Cerebellum (tissue), 4 donors: ENCODE measurements at places on chromosomes 3 and 15.

GRCh38 chr3:43855674-43856299, 165.0 kb downstream of the ABHD5 start:
- DNase-seq: peak; percentile 20

DNA sequence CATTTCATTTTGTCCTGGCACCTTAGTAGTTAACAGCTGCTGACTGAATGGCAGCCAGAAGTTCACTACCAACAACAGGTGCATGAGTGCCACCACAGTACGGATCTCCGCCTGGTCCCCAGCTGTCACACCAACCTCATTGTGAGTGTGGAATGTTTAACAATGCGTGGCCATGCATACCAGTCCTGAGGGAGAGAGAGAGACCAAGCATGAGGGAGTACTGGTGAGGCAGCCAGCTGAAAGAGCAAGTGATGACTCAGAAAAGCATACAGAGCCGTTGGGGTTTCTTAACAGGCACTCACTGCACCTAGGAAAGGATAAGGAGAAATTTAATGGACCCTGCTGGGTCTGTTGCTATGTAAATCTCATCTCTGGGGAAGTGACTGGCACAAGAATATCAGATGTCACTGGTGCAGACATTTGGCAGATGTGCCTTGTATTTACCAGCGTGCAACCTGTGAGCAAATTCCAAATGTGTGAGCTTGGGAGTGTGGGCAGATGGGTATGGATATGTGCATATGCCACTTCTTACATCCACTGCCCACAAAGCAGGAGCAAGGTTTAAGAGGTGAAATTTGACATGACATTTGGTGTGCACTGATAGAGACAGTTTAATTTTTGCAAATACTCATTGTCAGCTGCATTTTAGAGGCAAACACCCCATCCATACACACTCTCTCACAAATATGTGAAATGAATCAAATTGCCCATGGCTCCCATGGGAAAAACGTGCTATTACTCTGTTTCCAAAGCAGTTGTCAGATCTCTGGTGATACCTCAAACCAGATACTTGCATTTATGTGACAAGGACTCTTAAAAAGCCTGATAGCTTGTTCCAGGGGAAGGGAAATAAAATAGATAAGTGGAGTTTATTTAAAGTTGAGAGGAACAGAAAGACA, 245.2 kb upstream of the ARPP21 start:
- no peak for DNase-seq

DNA sequence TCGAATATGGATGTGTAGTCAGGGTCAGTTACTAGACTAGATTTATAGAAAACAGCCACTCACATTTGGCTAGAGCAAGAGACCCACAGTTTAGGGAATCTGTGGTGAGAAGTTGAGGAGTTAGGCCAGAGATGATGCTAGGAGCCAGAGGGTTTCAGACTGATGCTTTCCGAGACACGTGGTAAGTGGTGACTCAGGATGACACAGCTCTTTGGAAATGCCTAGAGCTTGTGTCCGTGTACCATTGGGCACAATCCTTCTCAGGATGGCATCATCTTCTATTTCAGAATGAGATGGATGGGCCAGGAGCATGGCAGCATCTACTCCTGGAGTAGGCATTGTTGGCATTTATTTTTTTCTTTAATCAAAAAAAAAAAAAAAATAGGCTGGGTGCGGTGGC, 28.5 kb downstream of the PTPRG start:
- no peak for DNase-seq

GRCh38 chr3:71185733-71186455, 397.6 kb downstream of the FOXP1 start:
- DNase-seq: no peak

DNA sequence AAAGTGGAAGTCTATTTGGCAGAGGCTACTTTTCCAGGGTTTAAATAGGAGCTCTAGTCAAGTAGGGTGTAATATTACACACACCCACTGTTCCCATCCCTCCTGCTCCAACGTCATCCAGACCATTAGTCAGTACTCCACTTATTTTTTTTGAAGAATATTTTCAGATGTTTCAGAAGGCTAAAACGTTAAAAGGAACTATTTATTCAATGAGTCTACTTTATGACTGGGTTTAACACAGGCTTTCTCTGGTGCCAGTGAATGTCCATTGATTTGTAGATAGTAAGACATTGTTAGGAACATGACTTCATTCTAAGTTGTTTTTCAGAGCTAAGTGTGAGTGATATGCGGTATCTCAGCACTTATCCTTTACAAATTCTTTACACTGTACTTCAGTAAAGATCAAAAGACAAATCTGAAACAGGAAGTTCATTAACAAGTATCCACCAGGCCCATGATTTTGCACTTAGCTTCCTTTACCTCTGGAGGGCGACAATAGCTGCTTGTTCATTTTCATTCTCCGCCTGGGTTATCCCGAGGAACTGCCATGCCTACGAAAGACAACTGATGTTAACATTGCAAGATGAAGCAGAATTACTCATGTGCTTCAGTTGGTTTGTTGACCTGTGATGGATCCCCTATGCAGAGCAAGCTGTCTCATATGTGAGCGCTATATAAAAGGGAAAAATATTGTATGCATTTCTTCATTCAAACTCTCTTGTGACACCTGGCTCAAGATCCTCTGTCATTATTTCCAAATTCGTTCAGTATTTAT, 158.7 kb downstream of the USP13 start:
- no peak for DNase-seq

DNA sequence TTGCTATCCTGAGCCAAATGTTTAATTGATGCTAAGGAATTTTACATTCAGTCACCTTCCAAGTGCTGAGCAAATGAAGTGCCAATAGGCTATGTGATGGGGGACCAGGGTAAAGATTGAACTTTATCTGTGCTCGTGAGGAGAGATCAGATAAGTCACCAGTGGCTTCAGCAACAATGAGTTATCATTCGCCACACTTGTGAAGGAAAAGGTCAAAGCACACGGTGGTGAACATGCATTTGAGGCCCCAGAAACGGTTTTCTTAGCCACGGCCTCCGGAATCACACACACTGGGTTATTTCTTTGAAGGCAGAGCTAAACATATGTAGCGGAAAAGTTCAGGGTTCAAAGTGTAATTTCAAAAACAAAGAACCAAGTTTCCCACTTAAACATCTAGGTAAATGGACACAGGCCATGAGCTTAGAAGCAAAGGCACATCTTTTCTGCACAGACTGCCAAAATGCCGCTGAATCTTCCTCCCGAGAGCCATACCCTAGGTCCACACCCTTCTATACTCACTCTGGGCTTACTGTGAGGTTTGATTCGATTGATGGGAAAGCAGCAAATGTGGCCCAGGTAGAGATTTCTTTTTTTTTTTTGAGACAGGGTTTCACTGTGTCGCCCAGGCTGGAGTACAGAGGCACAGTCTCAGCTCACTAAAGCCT, 268.5 kb downstream of the SHQ1 start:
- no peak for DNase-seq

- peak; percentile 15 for DNase-seq
These were observed 126.7 kb downstream of the ARNT2 start for GRCh38 chr15:80530737-80531365.

GRCh38 chr3:136543385-136543784, 208.8 kb downstream of the STAG1 start:
- DNase-seq: no peak

GRCh38 chr3:184685646-184686045, 26.2 kb downstream of the MAGEF1 start:
- no peak for DNase-seq

GRCh38 chr3:149830902-149831301, 17.9 kb downstream of the RNF13 start:
- DNase-seq: no peak

- no peak for DNase-seq
These were observed 53.8 kb downstream of the IGSF11 start for GRCh38 chr3:118980832-118981231.
